ENCODE measurements at places on chromosomes 5 and 9. TPM values are rescaled to one million over a fixed set of nuclear protein-coding genes. Genes with fewer than 3 reads are reported as not detected.

ACTL7A gene
- polyA plus RNA-seq: not detected

DNA sequence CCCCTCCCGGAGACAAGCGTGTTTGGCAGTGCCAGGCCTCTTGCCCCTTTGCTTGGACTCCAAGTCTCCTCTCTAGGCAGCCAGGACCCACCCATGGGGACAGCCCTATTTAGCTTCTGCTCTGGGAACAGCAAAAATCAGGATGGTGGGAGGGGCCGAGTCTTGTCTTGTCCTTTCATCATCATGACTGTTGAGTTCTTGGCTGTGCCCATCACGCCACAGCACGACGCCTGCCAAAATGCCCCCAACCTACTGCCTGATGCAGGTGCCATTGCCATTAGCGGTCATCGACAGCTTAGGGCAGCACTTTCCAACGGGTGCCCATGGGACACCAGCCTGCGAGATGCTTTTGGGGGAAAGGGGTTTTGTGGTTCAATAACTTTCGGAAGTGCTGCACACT, 18.9 kb downstream of the PLPP7 start:
- H3K27ac ChIP-seq: no peak overlapping the region
- no peaks in the 10 kb centered on the region for H3K27me3 ChIP-seq
- H3K4me1 ChIP-seq: no peaks in the 10 kb centered on the region
- H3K4me3 ChIP-seq: no peak overlapping the region
- DNase-seq: no peak

DNA sequence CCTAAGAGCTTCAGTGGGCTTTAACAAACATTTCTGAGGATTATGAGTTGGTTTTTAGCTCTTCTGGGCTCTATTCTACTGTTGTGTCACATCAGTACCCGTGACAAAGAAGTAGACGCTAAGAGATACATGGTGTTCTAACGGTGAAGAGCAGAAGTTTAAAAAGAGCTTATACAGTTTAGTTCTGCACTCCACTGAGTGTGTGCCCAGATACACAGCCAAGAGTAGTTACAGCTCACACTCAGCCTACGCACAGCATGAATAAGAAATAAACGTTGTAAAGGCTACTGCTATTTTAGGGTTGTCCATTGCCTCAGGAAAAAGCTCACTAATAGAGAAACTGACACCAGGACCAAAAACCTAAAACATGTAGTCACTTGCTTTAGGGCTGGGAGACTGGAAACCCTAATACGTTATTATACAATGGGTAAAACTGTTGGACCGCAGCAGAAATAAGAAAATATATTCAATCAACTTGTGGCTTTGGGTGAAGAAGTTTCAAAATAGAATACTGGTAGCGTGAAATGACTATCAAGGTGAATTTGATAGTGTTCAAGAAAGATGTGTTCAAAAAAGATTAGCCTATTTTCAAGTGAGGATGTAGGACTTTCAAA, 34.7 kb downstream of the PSIP1 start:
- no peak overlapping the region for H3K4me3 ChIP-seq
- no peak overlapping the region for H3K27ac ChIP-seq
- peaks cover 4% of the 10 kb centered on the region for H3K36me3 ChIP-seq
- DNase-seq: no peak
- H3K4me1 ChIP-seq: no peaks in the 10 kb centered on the region

DND1 gene
- 2.1 TPM for polyA plus RNA-seq
